Posterior vena cava (tissue), 2 donors: ENCODE measurements at places on chromosomes 5 and 9. TPM values are rescaled to one million over a fixed set of nuclear protein-coding genes. Genes with fewer than 3 reads are reported as not detected.
A peak's percentile ranks its signal among the peaks of the same experiment; 100 is the strongest.

DNA sequence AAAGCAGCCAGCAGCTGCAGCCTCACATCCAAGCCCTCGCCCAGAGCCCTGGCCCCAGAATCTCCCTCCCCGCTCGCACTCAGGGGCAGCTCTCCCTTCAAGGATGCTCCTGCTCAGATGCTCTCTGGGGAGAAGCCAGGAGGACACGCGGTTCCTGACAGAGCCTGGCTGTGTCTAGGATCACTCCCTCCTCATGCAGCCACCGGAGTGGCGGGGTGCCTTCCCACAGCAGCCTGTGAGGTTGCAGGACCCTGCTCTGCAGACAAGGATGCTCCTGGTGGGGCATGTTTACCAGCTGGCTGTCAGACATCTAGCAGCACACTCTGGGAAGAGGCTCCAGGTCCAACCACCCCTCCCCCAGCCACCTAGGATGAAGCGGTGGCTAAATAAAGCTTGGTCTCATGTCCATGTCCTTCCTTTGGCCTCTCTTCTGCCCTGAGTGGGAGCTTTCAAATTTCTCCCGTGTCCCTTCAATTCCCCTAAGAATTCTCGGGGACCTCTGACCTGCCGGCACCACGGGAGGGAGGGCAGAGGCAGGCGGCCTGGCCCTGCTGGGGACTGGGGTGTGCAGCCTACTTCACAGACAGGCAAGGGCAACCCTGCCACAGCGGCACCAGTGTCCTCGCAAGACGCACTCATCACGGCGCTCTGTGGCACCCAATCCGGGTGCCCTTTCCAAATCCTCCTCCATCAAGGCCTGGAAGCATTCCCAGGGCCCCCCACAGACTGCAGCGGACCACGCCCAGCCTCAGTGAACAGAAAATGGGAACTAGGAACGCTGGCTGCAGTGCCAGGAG is 88.3 kb upstream of the SARDH start:
- DNase-seq, result no peak

- DNase-seq, result no peak
Measured at GRCh38 chr9:117809751-117810150, 105.5 kb downstream of the TLR4 start.

DNA sequence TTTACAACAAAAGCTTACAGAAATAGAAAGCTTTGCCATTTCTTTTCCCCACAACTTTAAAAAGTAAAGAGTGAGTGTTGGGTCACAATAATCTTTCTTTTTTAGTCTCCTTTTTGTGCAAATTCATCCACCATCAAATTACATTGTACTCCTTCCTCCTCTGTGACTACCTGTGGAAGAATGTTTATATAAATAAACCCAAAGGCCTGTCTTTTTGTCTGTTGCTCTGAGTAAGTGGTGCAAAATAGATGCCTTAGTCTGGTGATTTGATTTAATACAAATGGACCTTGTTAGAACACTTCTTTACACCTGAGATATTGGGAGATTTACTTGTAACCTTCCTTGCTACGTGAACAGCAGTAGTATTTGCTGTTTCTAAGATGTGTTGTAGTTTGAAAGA is 53.5 kb upstream of the TAF11L2 start:
- no peak for DNase-seq

DNA sequence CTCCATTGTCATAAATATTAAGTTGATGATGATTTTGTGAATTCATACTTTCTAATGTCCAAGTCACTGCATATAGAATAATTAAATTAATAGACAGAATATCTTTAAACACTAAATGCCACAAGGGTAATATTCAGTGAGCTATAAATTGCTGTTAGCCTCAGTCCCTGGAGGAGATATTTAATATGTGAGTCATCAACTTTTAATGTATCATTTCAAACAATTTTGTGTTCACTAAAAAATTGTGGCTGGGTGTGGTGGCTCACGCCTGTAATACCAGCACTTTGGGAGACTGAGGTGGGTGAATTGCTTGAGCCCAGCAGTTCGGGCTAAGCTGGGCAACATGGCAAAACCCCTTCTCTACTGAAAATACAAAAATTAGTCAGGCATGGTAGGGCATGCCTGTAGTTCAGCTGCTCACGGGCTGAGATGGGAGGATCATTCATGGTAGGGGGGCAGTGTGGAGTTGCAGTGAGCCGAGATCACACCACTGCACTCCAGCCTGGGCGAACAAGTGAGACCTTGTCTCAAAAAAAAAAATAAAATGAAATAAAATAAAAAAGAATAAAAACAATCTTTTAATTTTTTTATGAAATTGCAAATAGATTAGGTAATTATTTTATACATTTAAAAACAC is 717.3 kb upstream of the CHD1 start:
- peak; percentile 20 for DNase-seq

Gene KLF4
- total RNA-seq, result 82.4 TPM

Gene NUTM2G
- total RNA-seq, result not detected

Gene PDLIM4
- total RNA-seq, result 83.2 TPM

Gene BRINP1
- total RNA-seq, result 2.5 TPM

Gene COMMD10
- total RNA-seq, result 34.4 TPM

Gene LRRC19
- total RNA-seq, result not detected
